Fibroblast of skin of right biceps (primary cell): ENCODE measurements at places on chromosomes 3 and 15.

DNA sequence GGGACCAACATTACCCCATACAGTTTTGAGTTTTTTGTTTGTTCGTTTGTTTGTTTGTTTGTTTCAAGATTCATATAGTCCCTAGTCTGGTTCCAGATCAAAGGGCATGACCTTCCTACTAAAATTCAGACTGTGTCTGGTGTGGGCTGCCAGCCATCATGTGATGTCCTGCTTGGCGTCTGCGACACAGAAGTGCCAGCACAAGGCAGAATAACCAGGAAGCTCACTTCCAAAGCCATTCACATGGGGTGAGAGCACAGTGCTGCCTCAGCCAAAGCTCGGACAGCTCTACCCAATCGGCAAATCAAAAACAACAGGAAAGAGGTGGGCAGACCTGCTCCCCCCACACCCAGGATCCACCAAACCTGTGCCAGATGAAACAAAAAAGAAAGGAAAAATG is 142.6 kb upstream of the THBS1 start:
- DNase-seq: no peak

DNA sequence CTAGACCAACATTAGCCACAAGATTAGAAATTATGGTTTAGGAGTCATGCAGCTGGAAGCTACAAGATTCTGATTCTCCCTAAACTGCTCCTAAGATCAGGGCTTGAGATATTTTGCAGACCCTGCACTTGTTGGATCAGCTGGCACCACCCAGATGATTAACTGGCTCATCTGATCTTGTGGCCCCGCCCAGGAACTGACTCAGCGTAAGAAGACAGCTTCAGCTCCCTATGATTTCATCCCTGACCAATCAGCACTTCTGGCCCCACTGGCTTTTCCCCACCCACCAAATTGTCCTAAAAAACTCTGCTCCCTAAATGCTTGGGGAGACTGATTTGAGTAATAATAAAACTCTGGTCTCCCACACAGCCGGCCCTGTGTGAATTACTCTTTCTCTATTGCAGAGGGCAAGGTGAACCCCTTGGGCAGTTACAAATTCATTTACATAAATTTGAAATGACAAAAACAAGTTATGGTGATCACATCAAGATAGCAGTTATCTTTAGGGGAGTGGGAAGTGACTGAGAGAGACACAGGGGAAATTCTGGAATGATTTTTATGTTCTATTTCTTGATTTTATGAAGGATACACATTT is 76.5 kb downstream of the CD200R1L start:
- peak; percentile 91 for DNase-seq

- peak; percentile 12 for DNase-seq
Measured at GRCh38 chr3:123365450-123366143, 83.3 kb downstream of the ADCY5 start.

DNA sequence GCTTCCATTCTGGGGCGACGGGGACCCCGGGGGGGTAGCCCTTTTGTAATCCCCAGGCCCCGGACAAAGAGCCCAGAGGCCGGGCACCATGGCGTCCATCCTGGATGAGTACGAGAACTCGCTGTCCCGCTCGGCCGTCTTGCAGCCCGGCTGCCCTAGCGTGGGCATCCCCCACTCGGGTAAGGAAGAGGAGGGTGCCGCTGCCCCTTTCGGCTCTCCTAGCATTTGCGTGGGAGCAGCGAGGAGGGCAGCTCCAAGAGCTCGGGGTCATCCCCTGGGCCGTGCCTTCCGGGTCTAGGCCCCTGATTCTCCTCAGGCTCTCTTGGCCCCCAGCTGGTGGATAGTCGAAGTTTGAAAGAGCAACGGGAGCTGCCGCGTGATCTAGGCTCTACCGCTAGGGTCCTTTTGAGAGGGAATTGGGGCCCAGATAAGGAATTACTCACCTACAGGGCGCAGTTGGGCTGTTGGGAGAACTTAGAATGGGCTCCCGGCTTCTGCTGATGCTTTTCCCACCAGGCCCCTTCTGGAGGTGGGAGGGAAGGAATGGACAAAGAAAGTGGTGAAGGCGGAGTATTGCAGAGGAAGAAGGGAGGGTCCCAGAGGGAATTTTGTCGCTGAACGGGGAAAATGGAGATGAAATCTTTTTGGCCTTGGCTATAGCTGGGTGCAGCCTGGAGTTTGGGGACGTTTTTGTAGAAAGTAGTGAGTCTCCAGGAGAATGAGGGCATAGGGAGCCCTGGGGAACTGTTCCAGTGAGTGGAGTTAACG is 615 bp downstream of the VPS18 start:
- peak; percentile 80 for DNase-seq

- DNase-seq: peak; percentile 94
Measured at GRCh38 chr15:47384341-47384740, 333.0 kb upstream of the SEMA6D start.

GRCh38 chr3:38268522-38268921 is 2.9 kb downstream of the SLC22A13 start:
- DNase-seq: no peak

DNA sequence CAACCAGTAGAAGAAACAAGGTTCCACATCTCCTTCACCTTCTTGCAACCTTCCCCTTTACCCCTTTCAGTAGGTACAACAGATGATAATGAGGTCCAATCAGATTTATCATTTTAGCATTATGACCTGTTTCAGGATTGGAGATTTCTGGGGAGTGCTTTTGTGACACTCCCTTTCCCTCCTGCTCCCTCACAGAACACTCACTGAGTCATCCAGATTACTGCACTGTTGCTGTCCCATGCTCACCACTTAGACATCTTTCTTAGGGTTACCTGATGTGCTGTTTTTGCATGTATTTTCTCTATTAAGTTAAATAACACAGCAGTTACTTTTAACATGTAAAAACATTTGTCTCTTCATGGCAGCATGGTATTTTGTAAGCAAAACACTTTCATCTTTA is 118.5 kb downstream of the MFSD1 start:
- peak; percentile 17 for DNase-seq

DNA sequence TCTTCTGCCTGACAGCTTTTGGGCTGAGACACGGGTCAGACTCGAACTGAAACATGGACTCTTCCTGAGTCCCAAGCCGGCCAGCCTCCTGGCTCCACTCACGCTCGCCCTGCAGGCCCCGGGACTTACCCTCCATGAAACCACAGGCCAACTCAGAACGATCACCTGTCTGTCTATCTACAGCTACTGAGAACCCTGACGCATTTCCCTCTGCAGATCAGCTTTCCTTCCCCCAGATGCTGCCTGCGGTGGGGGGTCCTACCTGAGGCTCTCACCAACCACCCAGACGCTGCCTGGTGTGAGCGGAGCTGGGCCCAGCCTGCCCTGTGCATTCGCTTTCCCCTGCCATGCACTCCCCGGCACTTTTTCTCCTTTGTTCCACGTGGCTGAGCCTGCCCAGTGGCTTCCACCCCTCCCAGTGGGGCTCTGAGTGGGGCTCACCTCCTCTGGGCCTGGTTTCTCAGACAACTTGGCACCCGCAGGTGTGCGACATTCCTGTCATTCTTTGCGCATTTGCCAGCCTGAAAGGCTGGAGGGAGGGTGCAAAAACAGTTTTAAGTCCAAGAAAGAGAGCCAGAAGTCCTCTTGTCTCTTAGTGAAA is 60.2 kb downstream of the PLXNA1 start:
- DNase-seq: peak; percentile 13

GRCh38 chr3:126554560-126555525 is 3.9 kb downstream of the C3orf22 start:
- DNase-seq: no peak

DNA sequence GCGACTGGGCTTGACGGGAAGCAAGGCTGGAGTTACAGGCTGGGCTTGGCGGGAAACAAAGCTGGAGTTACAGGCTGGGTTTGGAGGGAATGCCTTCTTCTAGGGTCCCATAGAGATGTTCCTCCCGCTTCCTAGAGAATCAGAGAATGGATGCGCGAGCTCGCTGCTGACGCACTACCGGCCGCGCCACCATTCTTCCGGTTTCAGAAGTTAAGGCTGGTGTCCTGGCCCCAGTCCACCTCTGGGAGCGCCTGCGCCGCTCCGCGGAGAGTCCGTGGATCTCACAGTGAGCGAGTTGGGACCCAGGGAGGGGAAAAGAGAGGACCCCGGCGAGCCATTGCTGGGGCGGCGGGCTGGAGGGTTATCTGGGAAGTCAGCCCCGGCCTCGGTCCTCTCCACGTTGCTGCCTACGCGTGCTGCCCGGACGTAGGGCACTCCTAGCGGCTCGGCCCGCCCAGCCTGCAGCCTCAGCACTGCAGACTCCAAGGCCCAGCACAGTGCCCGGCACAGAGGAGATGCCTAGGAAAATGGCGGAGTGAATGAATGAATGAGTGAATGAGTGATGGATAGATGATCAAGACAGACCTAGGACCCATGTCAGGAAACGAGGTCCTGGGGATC is at the start of gene ZNF502:
Gene ZNF502 (plus strand): TSS at position 206 of the 621 bp plus-strand sequence. CDS start 7,602 bp downstream, outside the sequence.
- DNase-seq: peak; percentile 92

DNA sequence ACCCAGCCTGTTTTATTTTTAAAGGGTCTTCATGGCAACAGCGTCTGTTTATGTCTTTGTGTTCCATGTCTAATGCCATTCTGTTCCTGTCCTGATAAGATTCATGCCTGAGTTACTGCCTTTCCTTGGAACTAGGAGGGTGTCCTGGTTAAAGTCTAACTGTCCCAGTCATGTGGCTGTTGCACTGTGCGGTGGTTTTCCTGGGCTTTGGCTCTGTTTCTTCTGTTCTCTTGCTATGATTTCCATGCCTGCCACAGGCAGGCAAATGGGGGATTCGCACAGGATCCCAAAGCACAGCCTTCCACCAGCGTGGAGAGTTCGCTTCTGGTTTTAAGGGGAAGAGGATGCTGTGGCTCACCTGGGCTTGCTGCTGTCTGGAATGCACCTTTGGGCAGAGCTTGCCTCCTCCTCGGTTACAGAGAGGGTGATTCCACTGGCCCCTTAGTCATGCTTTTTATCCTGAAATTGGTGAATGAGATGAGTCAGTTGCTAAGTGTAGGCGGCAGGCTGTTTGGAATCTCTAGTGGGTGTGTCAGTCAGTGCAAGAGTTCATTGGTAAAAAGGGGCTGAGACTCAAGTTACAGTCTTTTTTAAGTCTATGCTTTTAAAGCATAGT is 86.8 kb downstream of the CCK start:
- DNase-seq: peak; percentile 89

DNA sequence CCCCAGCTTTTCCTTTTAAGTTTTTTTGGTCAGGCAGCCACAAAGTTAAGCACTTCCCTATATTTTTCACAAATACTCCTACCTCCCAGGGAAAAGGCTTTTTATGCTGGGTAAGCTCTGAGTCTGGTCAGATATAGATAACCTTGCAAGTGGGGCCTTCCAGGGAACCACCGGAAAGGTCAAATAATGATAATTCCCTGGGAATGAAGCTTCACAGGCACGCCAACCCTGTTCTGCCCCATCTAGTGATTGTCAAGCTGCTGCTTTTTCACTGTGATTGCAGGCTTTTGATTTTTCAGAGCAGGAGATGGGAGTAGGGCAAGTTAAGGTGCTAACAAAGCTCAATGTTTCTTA is 121.0 kb downstream of the ZNF609 start:
- no peak for DNase-seq

DNA sequence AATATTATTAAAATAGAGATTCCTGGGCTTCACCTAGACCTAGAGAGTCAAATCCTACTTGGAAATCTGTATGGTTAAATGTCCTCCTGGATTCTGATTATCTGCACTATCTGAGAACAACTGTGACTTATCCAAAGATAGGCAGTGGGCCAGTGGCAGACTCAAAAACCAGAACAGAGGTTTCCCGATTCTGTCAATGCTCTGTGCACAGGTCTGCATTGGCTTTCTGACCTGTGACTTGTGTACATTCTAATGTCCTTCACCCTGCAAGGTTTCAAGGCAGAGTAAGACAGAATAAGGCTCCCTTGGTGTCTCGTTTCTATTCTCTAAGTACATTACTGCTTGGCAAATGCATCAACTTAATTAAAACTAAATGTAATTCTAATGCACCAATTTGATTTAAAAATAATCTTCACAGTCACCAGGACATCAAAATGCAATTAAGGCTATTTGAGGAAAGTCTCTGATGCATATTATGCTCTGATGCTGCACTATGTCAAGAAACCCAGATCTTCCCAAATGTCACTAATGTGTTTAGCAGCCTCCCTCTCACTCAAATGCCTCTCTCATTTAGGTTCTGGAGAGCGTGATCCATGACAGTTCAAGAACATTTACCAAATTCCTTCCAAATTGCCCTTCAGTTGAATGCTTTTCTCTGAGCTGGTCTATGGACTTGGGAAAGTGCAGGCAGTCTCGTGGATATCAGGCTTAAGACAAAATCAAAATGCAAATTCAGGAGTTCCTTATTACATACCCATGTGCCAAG is 140.1 kb downstream of the STAC start:
- no peak for DNase-seq

DNA sequence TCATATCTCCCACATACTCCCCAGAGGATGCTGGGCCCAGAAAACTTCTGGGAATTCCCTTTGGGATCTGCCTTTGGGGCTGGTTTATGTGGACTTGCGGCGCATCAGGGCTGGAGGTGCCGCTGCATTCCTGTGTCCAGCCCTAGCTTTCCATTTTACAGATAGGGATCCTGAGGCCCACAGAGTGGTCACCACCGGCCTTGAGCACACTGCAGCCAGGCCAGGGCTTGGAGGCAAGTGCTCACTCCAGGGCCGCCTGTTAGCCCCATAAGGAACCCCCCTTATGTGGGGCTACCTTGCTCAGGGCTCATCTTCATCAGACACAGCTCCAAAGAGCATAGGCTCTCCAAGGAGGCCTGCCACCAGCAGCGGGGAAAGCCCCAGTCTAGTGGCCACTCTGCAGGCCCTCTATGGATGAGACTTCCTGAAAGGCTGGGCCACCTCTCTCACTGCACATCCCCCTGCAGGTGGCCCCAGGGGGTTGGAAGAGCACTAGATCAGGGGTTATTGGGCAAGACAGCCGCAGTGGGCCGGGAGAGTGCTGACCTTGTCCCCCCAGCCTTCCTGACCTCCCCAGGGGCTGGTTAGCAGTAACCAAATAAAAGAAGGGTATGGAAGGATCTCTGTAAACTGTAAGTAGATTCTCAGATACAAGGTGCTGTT is 9.2 kb upstream of the ATP2B2 start:
- DNase-seq: no peak

DNA sequence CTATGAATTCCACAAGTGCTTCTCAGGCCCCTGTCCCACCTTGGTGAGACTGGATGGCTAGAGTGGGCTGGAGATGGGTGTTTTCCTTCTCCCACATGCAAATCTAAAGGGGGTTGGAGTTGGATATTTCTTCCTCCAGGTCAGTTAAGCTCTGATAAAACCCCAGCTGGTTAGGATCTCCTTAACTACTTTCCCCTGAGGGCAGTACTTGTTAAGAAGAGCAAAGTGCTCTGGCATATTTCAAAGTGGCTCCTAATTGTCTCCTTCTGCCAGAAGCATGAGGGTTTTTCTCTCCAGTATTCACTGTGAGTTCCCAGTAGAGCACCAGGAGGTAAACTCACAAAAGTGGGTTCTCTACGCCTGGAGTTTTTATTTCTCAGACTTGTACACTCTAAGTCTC is 31.4 kb downstream of the COL6A6 start:
- DNase-seq: no peak

- peak; percentile 4 for DNase-seq
Measured at GRCh38 chr3:37571269-37571668, 290.4 kb upstream of the CTDSPL start.

DNA sequence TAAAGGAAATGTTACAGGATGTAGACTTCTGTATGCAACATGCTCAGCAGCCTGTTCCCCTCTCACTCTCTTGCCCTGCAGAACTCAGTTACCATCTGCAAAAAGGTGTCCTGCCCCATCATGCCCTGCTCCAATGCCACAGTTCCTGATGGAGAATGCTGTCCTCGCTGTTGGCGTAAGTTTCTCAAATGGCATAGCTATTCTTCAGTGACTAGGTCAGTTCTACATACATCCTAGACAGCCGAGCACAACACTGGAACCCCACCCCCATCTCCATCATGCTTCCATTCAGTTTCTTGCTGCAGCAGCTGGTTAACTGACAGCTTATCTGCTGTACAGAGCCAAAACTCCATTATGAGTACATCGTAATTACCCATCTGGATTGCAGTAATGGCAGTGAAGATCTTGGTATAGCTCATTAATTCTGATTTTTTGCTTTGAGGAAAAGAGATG is 4.5 kb downstream of the THBS1 start:
- peak; percentile 58 for DNase-seq
